ENCODE measurements at places on chromosomes 1 and 21.

- no peak for DNase-seq
Observed at GRCh38 chr1:27037518-27037917, 24.9 kb upstream of the TENT5B start.

DNA sequence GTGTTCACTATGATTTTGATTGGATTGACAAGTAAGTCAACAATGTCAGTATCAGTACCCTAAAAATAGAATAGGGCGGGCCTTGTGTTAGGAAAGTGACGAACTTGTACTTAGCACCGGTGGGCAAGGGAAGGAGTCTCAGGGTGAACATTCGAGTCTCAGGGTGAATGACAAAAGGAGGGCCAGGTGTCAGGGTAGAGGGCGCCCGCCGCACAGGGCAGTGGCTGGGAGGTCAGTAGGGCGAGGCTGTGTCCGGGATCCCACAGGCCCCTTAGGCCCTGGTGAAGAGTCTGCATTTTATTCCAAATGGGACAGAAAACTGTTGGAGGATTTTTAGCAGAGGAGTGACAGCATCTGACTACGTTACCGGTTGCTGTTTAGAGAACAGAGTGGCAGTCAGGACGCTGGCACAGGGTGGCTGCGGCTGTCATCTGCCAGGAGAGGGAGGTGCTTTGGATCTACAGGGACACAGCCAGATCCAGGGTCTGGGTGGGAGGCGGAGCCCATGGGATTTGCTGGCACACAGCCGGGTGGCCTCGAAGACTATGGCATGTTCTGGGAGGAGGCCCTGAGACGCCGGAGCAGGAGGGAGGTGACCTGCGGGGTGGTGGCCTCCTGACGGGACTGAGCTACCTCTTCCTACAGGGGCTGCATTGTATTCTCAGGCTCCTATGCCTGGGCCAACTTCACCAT lies 11.0 kb downstream of the AGTRAP start:
- no peak for DNase-seq

DNA sequence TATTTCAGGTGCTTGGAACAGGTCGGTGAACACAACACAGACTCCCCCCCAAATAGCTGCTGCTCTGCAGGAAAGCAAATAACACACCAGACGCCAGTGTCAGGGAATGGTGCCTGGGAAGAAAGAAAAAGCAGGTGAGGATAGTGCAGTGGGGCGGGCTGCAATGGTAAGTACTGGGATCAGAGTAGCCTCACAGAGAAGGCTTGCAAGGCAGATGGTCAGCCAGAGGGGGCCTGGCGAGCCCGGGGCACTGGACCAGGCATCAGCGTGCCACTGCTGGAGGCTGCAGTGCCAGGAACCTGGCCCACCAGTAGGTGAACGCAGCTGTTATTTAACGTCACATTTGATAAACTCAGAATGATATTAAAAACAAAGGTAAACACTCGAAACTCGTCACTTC lies 60.0 kb downstream of the POFUT2 start:
- no peak for DNase-seq

DNA sequence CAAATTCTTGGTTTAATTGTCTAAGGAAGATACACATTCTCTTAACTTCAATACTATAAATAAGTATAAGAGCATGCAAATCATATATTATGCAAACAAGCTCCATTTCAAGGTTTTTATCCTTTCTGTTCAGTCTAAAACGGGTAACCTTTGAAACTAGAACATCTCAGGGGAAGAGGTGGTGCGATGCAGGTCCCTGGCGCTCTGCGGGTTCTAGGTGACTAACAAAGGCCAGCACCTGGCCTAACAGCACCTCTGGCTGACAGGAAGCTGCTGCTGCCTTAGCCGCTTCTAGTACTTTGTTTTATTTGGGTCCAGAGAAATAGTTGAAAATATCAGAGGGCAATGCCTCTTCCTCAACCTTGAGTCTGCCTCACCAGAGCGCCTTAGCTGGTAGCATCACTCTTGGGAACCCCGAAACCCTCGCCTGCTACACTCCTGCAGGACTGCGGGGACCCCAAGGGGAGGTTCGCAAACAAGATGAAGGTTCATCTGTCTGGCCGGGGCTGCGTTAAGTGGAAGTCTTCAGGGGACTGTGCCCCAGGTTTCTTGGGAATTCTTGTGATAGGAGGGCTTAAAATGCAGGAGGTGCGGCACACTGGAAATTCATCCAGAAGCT lies 45.5 kb downstream of the PRDM15 start:
- DNase-seq = no peak

GRCh38 chr1:179166663-179167417 lies 62.6 kb downstream of the ABL2 start:
- DNase-seq = no peak

DNA sequence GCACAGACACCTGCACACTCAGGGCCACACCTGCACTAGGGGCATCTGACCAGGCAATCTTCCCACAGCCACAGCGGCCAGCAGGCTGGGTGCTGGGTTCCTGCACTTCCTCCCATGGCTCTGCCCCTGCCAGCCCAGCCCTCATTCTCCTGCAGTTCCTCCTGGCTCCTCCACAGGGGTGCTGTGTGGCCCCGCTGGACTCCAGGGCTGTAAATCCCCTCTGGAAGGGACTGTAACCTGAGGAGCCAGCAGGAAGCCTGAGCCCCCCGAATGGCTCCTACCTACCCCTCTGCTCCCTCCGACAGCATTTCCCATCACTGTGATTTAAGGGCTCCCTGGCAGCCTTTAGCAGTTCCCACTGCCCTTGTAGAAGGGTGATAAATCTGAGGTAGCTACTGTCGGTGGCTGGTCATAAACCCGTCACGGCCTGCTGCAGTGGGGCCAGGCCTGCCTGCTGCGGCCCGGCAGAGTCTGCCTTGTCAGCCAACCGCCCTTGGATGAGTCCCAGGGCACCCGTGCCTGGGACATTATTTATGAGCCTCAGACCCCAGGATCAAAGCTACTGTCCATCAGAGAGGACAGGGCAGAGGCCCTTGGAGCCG lies 8.8 kb downstream of the UBL4B start:
- DNase-seq = no peak

- DNase-seq = no peak
Observed at GRCh38 chr1:78387201-78387600, 103.6 kb upstream of the PTGFR start.

DNA sequence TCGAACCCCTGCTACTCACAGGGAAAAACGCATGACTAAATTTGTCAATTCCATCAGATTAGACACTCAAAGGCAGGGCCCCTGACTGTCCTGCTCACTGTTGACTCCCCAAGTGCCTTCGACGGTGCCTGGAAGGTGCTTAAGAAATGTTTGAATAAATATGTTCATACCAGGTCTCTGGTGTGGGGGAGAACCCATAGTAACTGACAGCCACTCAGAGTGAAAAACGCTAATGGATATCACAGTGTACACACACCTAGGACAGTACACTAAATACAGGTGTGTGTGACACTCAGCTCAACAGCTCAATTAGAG lies 39.7 kb upstream of the WASF2 start:
- no peak for DNase-seq

DNA sequence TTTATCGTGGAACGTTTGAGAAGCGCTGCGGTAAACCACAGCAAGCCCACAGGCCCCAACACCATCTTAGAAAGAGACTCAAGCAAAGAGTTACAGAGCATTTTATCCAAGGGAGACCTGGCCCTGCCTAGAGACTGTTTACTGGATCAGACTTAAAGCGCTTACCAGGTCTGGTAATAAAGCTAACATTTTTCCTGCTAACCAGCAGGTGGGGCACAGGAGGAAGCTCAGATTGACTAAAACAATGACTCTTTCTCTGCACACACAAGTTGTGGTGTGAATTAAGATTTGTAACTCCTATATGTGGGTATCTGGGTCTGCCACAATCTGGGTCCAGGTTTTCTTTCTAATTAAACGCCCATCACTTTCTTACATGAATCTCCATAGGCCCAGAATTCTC lies 136.5 kb upstream of the ETS2 start:
- DNase-seq = peak; percentile 22

- no peak for DNase-seq
Observed at GRCh38 chr1:177252877-177253276, 82.1 kb downstream of the BRINP2 start.

DNA sequence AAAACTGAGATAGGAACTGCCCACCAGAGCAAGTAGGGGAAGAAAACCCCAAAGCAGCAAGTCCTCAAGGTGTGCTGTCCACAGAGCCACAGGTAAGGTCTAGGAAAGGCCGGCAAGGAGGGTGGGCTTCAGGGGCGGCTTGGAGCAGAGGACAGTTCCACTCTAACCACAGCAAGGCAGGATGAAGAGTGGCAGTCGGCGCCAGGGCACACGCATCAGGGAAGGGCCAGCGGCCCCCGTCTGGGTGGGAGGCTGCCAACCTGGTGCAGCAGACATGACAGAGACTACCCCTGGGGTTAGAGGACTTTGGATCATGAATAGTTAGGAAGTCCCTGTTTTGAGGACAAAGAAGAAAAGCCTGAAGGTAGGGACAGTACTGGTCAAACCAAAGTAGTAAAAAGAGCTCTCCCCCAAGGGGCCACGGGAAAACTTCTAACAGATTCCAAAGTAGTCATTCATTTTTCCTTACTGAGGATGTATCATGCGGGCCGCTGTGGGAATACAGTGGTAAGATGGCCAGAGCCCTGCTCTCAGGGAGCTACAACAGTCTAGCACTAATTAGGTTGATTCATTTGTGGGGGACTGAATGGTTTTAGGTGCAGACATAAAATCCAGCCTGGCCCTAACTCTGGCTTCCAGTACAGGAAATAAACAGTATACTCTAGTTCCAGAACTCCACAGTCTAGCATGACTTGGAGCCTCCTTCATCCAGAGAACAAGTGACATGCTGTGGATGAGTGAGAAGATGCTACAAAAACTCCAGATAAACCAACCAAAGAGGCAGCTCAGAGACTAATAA lies 3.5 kb upstream of the RAP1GAP start:
- DNase-seq = no peak

- DNase-seq = no peak
Observed at GRCh38 chr1:36203554-36204346, 20.5 kb upstream of the THRAP3 start.

DNA sequence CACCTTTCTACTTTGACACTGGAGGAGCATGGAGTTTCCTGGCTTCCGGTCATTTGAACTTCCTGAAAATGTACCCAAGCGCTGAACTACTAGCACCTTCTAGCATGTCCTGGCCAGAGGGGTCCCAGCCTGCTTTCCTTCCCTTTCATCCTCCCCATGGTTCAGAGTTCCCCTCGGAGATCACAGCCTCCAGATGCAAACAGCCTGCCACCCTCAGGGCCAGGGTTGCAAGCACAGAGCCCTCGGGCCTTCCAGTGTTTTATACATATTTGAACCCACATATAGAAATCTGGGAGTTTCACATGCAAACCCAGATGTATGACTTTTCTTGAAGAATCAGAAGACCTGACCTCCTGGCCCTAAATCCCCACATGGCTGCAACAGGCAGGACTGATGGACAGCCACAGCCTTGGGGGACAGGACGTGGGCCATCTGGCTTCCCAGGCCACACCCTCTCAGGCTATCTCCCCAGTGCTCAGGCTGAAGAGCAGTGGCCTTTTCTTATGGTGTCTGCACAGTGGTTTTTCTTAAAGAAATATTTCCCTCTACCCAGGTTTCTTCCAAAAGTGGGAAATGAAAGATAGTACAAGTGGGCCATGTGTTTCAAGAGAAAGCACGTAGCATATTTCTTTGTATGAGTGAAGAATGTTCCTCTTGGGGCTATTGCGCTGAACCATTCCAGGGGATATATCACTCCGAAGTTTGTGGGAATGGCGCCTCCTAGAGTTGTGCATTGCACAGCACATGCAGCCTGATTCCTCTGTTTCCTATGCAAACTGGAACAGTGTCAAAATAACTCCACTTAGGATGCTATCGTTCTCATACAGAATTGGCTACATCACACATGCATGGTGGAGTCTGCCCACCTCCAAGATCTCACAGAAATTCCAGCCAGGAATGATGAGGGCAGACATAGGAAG lies 232.0 kb upstream of the VAMP3 start:
- DNase-seq = no peak
